ENCODE measurements at places on chromosomes 16 and 17.

DNA sequence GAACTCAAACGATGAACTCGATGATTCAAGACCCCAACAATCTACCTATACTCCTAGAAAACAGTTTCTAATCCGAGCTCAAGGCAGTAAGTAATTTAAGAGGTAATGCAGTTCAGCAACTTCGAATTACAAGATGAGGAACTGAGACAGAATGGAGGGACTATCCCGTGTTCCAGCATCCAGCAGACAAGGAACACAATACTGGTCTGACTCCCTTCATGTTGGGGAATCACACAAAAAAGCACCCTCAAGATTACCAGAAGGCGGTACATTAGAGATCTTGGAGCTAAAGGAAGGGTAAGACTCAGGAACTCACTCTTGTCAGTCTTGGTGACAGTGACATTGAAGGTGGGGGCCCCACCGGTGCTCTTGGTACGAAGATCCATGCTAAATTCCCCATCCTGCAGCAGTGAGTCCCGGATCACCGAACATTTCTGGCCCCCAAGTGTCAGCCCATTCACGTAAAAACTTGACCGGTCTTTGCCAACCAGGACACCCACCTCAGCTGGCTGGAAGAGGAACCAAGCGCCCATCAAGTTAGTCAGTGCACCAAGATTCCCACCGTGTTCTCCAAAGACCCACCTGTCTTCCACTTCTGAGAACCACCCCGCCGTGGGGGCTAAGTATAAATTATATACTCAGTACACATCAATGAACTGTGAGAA lies 1.9 kb downstream of the PFN1 start:
- no peak for DNase-seq

DNA sequence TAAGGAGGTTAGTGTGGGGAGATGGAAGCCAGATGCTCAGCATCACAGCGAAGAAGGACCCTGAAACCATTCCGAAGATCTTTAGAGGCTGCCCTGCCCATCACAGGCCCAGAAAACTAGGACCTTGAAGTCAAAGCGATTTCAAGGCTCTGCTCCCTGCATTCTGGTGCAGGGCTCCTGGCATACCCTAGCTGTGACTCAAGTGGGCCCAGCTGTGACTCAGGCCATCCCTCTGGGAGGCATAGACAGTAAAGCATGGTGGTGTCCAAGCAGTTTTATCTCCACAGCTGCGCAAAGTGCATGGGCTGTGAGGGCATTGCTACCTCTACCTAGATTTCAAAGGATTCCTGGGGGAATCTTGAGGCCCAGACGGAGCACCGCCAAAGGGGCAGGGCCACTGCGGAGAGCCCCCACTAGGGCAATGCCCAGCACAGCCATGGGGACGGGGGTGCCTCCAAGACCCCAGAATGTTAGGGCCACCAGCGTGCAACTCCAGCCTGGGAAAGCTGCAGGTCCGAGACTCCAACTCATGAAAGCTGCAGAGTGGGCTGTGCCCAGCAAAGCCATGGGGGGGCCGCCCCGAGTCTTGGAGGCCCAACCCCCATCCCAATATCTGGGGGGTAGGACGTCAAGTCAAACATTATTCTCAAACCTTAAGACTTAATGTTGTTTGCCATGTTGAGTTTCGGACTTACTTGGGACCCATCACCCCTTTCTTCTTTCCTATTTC lies 11.7 kb upstream of the ZNF594 start:
- DNase-seq, result peak; percentile 7

- DNase-seq, result no peak
These were observed 34.1 kb downstream of the CDK5R1 start for GRCh38 chr17:32520737-32521404.

DNA sequence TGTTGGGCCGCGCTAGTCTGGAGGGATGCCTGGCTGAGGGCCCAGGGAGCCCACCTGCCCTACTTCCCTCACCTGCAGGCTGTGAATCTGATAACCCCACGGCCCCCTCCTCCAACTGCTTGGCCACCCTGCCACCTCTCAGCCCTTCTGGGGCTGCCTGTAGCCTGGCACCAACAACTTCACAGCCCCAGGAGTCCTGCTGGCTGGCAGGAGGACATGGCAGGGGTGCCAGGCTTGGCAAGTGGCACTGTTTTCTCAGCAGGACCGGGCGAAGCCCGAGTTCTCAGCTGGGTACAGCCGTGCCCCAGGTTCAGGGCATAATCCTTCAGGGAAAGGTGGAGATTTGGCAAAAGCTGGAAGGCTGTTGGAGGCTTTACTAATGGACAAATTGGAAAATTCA lies 129.6 kb downstream of the CMIP start:
- DNase-seq, result no peak

GRCh38 chr16:1173788-1174451 lies 21.0 kb downstream of the CACNA1H start:
- no peak for DNase-seq

DNA sequence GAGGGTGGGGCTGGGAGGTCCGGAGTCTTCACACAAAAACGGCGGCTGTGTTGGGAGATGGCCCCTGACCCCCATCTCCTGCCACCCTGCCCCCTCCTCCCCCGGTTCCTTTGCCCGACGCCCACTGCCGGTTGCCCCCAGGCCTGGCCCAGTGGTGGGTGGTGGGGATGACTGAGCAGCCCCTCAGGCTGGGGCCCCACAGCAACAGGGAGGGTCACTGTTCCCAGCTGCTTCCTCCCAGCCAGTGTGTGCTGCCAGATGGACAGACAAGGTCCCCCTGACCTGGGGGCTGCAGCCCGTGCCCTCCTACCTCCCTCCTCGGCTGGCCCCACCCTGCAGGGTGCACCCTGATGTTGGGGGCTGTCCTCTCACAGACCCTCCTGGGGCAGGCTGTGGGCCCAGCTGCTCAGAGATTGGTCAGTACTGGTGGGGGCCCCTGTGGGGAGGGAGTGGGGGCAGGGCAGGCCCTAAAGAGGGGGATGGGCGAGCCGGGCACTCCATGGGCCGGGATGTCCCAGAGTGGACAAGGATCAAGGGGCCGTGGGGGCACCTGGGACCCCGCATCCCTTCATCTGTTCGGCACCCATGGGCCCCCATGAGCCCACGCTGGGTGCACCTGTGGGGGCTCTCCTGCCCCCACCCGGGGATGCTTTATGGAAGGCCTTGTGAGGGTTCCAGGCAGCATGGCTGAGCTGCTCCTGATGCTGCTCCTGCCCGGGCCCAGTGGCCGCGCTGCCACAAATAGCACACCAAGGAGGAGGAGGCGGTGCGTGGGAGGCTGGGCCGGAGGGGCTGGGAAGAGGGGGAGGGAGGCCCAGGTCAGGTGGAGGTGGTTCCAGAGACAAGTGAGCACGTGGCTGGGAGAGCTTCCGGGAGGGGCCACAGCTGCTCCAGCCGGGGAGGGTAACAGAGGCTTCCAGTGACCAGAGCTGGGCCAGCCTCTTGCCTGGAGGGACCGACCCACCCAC lies 5.1 kb downstream of the C1QTNF8 start:
- DNase-seq, result no peak

DNA sequence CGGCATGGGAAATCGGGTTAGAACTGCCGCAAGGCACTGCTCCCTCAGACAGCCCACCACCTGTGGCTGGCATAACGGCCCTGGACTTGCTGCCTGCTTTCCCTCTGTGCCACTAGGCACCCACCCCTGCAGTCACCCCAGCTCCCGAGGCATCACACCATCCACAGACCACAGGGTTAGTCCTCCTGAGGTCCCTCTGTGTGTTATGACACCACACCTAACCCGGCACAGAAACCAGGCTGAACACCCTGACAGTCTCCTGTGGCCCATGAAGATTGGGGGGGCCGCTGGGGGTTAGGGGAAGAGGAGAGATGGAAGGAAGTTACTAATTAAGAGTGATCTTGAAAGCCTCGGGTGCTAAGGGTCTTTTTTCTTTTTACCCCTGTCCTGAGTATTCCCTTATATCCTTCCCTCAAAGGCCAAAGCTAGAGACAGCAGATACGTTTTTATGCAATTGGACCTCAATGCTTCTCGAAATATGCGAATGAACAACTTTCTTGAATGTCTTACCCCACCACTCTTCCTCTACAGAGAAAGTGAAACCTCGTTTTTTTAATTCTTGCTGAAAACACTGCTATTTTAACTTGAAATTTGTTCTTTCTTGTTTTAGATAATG lies 7.0 kb downstream of the CYTH1 start:
- DNase-seq, result no peak

GRCh38 chr16:67790071-67790470 lies 16.3 kb downstream of the RANBP10 start:
- DNase-seq, result no peak

DNA sequence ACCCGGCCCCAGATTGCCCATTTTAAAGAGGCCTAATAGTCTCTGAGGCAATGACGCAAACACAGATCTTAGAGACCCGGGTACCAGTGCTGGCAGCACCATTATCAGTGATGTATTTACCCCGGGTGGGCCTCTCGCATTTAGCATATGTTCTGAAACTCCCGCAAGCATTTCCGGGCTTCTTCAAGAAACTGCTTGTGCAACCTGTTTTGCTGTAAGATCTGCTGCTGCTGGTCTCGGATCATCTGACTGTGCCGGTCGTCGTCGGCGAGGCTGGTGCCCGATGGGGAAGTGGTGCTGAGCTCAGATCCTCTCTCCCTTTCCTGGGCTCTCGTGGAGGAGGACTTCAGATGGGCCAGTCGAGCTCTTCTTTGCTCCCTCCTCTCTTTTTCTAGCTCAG lies 12.5 kb downstream of the CEP295NL start:
- no peak for DNase-seq

GRCh38 chr16:55687802-55688201 lies 32.0 kb downstream of the SLC6A2 start:
- no peak for DNase-seq

DNA sequence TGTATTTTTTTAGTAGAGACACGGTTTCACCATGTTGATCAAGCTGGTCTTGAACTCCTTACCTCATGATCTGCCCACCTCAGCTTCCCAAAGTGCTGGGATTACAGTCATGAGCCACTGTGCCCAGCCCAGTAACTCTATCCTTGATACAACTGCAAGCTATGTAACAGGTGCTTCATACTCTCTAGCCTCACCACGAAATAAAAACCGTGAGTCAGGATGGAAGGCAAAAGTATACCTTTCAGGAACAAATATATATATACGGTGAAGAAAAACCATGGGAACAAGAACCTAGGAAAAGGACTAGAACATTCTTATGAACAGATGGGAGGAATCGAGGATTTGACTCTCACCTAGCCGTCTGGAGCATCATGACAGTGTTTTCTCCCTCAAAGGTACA lies 9.6 kb upstream of the FBF1 start:
- no peak for DNase-seq

- DNase-seq, result peak; percentile 37
These were observed 580 bp downstream of the BCAR1 start for GRCh38 chr16:75250809-75251279.

GRCh38 chr16:70790815-70791214 lies 10.1 kb downstream of the VAC14 start:
- no peak for DNase-seq

DNA sequence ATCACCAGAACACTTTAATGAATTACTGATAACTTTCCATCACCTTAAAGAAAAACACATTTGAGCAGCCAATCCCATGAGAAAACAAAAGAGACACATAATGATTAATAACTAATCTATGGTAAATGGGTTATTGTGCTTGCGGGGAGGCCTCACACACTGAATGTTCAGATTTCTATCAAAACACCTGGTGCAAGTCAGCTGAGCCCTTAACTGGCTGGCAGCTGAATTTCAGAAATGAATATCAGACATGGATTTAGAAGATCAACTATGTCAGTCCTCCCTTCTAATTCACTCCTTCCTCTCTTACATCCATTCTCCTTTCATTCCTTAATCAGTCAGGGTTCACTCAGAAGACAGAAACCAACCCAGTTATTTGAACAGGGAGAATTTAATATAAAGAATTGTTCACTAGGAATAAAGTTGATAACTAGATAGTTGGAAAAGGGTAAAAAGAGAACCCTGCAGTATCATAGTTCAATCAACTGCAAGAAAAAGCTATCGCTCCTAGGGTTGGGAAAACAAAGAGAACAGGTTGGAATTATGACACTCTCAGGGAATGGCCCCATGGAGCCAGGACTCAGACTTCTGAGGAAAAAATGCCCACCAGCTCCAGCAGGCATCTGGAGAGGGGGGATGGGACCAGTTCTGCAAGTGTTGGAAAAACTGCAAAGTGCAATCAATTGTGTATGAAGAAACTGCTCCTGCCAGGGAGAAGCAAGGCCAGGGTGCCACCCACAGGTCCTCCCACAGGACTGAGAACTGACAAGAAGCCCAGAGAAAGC lies 577.1 kb upstream of the CDH5 start:
- DNase-seq, result no peak

- DNase-seq, result no peak
These were observed 25.8 kb downstream of the HS3ST3A1 start for GRCh38 chr17:13575922-13576419.
